ENCODE measurements at places on chromosomes 7 and 10. TPM values are rescaled to one million over a fixed set of nuclear protein-coding genes. Genes with fewer than 3 reads are reported as not detected.

DNA sequence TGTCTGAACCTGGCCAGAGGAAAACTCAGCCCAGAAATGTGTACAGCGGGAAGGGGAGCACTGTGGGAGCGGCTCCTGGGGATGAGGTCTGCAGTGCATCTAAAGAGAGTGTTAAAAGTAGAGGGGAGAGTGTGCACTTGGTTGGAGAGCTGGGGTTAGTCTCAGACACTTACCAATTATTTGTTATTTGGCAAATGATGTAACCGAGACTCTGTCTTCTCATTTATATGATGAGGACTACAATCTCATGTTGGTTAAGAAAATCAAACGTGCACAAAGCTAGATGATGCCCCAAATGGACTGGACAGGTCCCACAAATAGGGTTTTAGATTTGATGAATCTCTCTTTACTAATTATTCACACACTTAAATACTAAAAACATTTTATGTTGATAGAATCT lies 962.4 kb downstream of the GATA3 start:
- DNase-seq: no peak

The SLC26A5 gene
- polyA plus RNA-seq: not detected

DNA sequence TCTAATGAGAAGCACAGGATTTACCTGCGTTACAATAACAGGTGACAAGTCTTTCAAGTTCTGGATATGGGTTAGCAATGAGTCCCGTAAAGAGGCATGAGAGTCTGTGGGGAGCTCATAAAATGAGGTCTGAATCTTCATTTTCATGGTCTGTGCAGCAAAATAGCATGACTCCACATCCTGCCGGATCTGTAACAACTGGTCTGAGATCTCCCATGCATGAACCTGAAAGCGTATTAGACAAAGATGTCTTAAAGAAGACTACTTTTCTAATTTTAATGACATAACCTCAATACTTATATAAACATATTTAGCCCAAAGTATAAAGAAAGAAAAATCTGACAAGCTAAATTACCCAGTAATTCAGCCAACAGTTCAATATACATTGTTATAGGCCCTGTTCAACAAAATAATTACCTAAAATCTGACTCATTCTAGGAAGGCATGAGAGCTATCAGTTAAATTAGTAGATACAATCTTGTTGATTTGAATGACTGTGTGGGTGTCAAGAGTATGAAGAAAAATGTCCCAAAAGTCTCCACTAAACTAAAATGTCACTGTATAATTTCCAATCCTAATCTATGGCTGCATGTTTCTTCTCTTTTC lies 36.9 kb downstream of the TNPO3 start:
- no peak for DNase-seq

DNA sequence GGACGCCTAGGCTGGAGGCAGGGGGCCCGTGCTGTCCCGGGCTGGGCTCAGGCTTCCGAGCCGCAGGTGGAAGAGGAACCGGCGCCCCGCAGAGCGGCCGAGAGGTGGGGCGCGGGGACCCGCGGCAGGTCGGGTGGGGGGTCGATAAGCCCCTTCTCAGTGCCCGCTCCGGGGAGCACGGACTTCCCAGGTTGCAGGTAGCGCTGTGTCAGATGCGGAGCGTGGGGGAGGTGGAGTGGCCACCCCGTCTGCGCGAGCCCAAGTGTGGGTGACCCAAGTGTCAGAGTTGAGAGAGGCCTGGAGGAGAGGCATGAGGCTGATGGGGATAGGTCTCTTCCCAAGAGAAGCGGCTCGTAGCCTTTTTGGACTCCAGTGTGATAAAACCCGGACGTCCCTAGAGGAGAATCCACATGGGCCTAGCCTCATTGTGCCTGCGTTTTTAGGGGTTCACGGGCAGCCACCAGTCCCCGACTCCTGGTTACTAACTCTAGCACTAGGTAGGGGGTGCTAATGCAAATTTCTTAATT lies 580 bp downstream of the EEPD1 start:
- DNase-seq: peak; percentile 22

GRCh38 chr7:148402159-148402558 lies 188.4 kb upstream of the C7orf33 start:
- DNase-seq: no peak

The PVRIG gene
- 7.4 TPM for polyA plus RNA-seq

The C10orf105 gene
- polyA plus RNA-seq: 0.16 TPM

The OR13A1 gene
- not detected for polyA plus RNA-seq

- DNase-seq: no peak
Measured at GRCh38 chr7:107960272-107960671, 42.7 kb downstream of the LAMB1 start.

The ANKRD30A gene
- not detected for polyA plus RNA-seq

- no peak for DNase-seq
Measured at GRCh38 chr10:37948210-37948609, 28.2 kb downstream of the ZNF25 start.

DNA sequence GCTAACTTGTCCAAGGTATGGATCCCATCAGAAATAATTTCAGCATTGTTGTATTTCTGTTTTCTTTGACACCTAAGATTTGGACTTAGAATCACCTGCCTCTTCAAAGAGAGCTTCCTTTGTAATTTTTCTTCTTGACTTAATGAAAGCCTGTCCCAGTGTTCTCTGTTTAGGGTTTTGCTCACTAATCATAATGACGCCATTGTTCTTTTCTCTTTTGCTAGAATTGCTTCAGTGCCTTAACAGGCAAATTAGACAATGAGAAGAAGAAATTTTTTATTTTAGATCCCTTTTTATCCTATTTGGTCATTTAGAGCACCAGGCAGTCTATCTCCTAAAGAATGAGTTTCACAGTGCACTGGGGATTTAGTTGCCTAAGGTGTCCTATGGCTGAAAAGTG lies 128.5 kb downstream of the SND1 start:
- no peak for DNase-seq

DNA sequence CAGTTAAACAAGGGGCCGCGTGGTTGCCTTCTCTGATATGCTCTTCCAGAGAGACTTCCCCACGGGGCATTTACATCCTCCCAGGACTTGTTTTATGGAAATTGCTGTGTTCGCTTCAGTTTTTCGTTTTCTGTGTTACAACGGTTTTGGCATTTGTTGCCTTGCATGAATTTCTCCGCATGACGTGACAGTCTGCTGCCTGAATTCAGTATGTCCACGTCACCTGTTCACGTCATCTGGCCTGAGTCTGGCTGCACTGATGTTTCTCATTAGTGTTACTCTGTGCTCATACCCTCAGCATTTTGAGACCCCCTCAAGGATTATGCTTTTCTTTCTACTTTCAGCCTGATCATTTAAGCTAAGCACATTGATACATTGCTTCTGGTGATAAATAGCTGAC lies 49.1 kb upstream of the INSYN2A start:
- no peak for DNase-seq

DNA sequence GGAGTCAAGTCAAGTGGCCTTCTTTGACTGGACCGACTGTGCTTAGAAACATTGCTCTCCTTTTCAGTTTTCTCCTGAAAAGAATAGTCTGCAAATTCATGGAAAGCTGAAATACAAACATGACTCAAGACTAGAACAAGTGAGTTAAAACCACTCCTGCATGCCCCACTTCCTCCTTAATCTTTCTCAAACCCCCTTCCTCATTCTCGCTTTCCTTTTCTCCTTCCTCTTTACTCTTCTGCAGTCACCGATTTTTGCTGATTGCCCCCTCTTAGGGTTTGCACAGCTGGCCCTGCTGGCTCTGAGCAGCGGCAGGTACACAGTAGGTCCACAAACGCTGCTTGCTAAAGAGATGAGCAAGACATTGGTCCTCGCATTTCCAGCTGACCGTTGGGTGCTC lies 34.8 kb upstream of the MKI67 start:
- DNase-seq: no peak

The LRMDA gene
- polyA plus RNA-seq: 3.6 TPM

GRCh38 chr10:54484186-54484585 lies 316.8 kb downstream of the PCDH15 start:
- no peak for DNase-seq

The TACR2 gene
- polyA plus RNA-seq: 0.39 TPM

The ITGA8 gene
- polyA plus RNA-seq: 8.6 TPM

GRCh38 chr10:87850742-87851205 lies 12.6 kb downstream of the KLLN start:
- DNase-seq: peak; percentile 51

DNA sequence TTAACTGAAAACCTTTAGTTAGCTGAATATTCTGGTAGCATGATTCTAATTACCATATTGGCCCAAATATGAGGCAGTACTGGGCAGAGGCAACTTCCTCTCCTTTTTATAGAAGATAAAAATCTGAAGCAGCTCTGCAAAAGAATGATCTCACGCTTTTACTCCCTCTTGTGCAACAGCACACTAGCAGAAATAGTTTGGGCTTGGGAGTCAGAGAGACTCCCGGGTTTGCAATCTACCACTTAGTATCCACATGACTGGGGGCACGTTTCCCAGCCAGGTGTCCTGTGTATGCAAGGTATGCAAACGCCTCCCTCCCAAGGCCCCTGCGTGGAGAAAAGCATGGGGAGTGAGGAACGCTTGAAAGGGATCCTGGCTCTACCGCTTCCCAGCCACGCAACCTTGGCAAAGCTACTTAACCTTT lies 47.2 kb upstream of the RHEB start:
- DNase-seq: peak; percentile 26

DNA sequence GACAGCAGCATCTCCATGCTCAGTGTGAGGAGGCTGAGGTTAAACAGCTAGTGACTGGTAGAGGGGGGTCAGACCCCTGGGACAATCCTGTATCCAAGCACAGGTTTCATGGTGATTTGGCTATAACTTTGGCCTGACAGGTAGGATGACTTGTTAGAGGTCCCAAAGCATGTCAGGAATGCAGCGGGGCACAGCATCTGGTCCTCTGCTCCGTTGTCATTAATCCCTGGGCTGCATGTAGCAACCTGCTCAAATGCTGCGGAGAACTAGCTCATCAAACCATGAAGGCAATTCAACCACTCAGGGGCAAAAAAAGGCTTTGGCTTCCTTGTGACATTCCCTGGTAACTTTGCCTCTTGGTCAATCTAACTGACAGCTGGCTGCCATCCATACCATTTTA lies 26.8 kb downstream of the WNT2 start:
- DNase-seq: no peak

DNA sequence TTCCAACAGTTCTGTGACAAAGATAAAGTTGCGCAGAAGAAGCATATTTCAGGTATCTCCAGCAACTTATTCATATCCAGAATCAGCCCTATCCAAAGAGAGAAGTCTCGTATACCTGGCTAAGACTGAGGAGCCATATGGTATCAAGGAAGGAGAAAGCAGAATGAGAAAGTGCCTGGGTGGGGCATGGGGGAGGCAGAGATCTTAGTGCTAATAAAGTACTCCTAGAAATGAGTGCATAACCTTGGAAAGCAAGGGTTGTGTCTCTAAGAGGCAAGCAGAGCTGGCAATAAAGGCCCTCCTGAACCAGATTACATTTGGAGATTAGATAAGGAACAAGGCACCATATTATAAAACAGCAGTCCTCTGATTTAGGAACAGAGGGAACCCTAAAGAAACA lies 12.7 kb downstream of the TASOR2 start:
- no peak for DNase-seq

The ABCB4 gene
- polyA plus RNA-seq: 0.46 TPM

DNA sequence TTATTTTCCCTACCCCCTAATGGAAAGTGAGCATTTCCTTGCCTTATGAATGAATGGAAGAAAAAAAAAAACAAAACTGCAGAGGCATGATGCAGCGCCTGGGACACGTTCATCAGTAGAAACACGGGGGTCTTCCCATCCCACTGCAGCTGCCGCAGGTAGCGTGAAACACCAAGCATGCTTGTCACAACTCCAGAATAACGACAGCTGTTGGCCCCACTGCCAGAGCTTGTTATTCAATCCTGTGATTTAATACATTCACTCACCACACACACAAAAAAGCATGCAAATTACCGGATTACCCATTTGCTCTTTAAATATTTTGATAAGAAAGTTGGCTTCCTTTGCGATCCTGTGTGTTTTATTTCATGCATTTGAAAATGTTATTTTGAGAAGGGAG lies 48.4 kb upstream of the GNA12 start:
- DNase-seq: no peak

GRCh38 chr10:25120188-25120587 lies 54.6 kb upstream of the GPR158 start:
- no peak for DNase-seq

The VOPP1 gene
- polyA plus RNA-seq: 24.7 TPM

DNA sequence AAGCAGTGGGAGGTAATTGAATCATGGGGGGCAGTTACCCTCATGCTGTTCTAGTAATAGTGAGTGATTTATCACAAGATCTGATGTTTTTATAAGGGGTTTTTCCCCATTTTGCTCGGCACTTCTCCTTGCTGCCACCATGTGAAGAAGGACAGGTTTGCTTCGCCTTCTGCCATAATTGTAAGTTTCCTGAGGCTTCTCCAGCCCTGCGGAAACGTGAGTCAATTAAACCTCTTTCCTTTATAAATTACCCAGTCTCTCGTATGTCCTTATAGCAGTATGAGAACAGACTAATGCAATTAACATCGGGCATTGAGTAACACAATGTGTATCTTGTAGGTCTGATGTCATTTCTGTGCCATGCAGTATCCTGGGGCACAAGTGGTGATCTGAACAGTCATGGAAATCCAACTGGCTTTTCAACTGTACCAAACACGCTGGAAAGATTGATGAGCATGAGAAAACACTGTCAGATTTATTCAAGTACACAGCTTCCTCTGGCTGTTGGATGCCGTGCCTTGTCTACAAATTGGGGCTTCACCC lies 208.6 kb upstream of the KIAA1217 start:
- no peak for DNase-seq

The CPA1 gene
- 5.1 TPM for polyA plus RNA-seq

Measured in muscle of back (tissue), 13 donors.